ENCODE measurements at places on chromosomes 11 and 22. TPM values are rescaled to one million over a fixed set of nuclear protein-coding genes. Genes with fewer than 3 reads are reported as not detected.

The CELSR1 gene
- 0.25 TPM for total RNA-seq

DNA sequence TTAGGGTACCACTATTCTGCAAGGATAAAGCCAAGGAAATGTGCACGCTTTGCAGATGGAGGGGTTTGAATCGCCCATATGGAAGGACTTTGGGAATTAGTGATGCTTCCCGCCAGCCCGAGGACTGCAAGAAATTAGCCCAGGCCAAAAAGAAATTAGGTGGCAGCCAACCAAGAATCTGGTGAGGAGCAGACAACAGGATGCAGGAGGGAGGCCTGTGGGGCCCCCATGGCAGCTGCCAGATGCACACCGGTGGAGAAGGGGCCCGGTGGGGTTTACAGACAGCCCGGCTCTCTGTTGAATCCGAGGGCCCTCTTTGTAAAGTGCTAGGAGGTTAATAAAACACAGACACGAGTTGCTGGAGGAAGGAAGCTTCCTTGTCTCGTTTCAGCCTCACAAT, 73.5 kb downstream of the TIMP3 start:
- no peak for DNase-seq
- no peaks in the 10 kb centered on the region for H3K27me3 ChIP-seq
- H3K27ac ChIP-seq: no peak overlapping the region
- no peaks in the 10 kb centered on the region for H3K36me3 ChIP-seq
- H3K4me1 ChIP-seq: no peaks in the 10 kb centered on the region

The APLNR gene
- not detected for total RNA-seq

GRCh38 chr11:119616586-119617339, 112.2 kb downstream of the NECTIN1 start:
- no peak overlapping the region for H3K4me3 ChIP-seq
- H3K27me3 ChIP-seq: peaks cover 6% of the 10 kb centered on the region
- no peaks in the 10 kb centered on the region for H3K4me1 ChIP-seq
- no peak for DNase-seq
- H3K36me3 ChIP-seq: no peaks in the 10 kb centered on the region
- no peak overlapping the region for H3K27ac ChIP-seq

The SCUBE2 gene
- not detected for total RNA-seq

GRCh38 chr11:119092880-119093842, 8.5 kb downstream of the HMBS start:
- peaks cover 27% of the 10 kb centered on the region for H3K4me1 ChIP-seq
- H3K27ac ChIP-seq: peak overlapping the region; percentile 86
- peaks cover 1% of the 10 kb centered on the region for H3K27me3 ChIP-seq
- peak overlapping the region; percentile 93 for H3K4me3 ChIP-seq

The CDC42EP1 gene
- 0.72 TPM for total RNA-seq

All from activated CD8-positive, alpha-beta T cell treated with anti-CD3 and anti-CD28 coated beads for 36 hours (primary cell).